HL-60 (cell line): ENCODE measurements at places on chromosomes 2 and 18.

DNA sequence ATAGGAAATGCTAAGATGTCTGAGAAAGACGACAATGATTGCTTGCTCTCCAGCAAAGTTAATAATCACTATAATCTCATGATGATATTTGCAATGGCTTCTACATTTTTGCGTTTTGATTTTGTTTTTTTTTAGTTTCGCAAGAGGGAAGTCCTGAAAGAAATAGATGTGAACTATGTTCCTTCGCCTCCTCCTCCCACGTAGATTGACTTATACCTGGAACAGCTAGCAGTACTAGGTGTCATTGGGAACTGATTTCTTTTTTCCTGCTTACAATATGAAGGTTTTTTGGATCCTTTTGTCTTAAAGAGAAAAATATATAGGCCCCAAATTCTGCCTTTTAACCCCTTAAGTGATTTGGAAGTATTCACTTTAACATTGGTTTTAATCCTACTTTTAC lies 26.7 kb downstream of the ITPRID2 start:
- DNase-seq: no peak

DNA sequence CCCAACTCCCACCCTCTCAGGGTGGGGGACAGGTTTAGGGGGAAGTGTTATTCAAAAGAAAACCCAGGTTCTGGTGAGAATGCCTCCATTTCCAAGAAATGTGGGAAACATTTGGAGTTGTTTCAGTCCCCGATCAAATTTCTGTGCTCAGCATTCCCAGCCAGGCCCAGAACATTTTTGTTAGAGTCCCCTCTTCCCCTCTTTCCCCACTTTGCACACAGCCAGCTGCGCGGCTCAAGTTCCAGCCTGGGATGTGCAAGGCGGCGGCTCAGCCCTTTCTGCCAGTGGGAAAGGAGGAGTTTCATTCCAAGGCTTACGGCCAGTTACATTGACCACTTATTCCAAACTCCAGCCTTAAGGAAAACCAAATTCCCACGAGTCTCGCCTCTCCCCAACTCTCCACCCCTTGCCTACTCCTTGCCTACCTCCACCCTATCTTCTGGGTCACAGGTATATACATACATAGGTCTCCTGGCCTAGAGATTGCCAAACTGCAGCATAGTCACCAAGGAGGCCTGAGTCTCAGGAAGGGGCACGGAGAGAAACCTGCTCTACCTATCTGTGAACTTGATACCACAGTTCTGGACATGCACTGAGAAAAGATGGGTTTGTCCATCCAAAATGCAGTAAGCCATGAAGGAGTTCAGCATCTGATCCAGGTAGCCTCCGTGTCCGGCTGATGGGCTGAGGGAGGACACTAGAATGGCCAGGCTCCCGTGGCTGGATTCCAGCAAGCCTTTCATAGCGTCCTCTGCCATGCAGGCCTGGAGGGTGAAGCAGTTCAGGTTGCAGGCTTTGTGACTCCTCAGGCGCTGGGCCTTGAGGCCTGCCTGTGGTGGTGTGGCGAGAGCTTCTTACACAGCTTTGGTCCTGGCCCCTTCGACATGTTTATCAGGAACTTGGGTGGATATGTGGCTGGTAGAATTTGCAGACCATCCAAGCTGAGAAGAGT lies 154.5 kb downstream of the ZFP36L2 start:
- DNase-seq: no peak

DNA sequence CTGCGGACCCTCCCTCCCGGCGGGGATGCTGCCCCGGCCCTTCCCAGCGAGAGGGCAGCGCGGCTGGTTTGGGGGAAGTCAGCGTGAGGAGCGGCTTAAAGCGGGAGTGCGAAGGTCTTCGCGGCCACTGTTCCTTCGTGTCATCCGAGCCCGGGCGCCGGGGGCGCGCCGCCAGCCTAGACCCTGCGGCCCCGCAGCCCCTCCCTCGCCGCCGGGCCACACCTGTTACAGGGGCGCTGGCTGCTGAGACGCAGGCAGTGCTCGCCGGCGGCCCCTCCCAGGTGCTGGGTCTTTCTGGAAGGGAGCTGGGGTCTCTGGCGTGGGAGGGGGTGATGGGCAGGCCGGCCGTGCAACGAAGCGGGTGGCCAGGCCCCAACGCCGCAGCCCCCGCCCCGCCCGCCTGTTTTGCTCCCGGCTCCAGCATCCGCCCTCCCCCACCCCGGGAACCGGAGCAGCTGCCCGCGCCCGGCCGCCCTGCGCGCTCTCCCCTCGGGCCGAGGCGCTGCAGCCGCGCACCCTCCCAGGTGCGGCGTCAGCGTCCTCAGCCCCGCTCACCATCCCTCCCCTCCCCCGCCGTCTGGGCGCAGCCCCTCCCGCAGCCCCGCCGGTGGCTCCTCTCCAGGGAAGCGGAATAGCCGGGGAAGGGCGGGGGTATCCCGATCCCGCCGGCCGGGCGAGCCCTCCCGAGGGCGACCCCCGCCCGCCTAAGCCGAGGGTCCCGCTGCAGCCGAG lies 727 bp downstream of the KIF1A start:
- DNase-seq: no peak

DNA sequence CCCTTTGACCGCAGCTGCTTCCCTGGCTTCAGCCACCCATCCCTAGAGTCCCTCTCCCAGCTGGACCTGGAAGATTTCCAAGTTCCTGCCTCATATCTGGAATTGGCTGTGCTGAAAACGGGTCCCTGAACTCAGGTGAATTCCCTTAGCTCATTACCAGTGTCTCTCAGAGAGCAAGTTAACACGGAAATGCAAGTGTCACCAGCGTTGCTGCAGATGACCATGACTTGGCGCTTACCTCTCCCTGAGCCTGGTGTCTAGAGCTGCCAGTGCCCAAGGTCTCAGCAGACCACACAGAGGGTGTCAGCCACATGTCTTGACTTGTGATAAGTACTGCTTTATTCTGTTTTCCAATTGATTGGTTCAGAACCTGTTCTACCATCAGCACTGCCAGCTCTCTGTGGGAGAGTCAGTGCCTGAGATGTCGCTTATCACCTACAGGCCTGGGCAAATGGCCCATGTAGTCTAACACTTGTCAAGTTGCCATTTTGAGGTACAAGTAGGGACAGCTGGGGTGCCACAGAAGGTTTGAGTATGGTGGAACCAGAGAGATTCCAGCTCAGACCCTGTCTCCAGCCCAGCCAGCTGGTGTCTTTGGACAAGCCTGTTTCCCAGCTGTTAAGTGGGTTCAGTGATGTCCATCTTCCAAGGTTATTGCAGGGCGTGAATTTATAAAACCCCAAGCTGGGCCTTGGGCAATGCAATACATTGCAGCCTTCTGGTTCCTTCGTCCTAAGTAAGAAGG lies 48.7 kb downstream of the LYPD1 start:
- no peak for DNase-seq

GRCh38 chr2:222842491-222843174 lies 18.2 kb upstream of the ACSL3 start:
- peak; percentile 9 for DNase-seq

DNA sequence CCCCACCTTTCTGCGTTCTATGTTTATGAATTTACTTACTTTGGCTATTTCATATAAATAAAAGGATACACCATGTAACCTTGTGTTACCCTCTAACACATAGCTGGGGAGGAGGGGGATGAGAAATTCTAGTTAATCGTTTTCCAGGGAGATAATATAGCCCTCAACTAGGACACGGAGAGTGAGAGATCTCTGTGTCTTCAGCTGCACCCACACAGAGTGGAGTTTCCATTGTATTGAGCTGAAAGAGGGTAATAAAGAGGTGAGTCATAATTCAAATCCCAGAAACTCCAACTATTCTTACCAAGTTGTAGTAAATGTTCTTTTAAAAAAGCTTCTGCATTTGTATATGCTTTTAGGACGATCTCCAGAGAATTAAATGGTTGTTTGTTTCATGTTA lies 110.1 kb upstream of the SULT1C3 start:
- DNase-seq: no peak

GRCh38 chr2:42407476-42407875 lies 46.5 kb upstream of the COX7A2L start:
- no peak for DNase-seq

GRCh38 chr2:204628926-204629712 lies 83.8 kb downstream of the PARD3B start:
- DNase-seq: no peak

DNA sequence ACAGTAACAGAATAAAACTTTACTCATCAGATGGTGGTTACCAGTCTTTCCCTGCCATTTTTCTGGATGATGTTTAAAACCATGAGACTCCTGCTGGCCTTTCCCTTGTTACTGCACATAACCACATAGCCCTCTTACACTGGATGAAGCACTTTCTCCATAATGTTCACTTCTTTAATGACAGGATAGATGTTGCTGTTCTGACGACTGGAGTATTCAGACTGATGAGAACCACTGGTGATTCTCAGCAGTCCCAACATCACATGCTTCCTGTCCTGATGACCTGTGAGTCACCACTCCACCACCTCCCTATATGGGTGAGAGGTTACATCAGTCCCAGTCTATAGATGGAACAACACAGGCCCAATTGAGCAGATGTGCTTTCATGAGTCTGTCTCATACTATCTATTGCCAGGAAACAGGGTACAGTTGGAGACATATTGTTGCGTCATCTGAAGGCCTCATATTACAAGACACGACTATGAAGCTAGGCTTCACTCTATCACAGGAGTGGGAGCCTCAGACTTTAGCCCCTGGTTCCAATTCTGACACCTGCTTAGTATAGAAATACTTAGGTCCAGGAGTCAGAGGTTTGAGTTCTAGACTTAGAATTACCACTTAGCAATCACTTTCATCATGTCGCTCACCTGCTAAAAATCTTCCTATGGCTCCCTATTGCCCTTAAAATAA lies 145.7 kb upstream of the KLF7 start:
- DNase-seq: peak; percentile 89

DNA sequence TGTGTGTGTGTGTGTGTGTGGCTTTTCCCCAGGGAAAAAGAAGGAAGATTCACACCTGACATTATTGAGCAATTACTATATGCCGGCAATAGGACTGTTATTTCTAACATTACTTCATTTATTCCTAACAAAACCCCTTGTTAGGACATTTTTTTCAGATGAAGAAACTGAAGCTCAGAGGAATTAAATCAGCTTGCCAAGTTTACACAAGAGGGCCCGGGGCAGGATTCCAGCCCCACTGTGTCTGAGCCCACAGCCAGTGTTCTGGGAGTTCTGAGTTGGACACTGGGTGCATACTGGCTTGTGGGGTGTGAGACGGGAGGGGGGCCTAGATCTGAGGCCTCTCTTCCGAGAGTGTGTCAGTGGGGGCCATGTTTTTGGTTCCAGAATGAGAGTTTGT lies 9.9 kb downstream of the TOGARAM2 start:
- no peak for DNase-seq
